Activated CD8-positive, alpha-beta T cell treated with anti-CD3 and anti-CD28 coated beads for 36 hours (primary cell): ENCODE measurements at places on chromosomes 5 and 9.

DNA sequence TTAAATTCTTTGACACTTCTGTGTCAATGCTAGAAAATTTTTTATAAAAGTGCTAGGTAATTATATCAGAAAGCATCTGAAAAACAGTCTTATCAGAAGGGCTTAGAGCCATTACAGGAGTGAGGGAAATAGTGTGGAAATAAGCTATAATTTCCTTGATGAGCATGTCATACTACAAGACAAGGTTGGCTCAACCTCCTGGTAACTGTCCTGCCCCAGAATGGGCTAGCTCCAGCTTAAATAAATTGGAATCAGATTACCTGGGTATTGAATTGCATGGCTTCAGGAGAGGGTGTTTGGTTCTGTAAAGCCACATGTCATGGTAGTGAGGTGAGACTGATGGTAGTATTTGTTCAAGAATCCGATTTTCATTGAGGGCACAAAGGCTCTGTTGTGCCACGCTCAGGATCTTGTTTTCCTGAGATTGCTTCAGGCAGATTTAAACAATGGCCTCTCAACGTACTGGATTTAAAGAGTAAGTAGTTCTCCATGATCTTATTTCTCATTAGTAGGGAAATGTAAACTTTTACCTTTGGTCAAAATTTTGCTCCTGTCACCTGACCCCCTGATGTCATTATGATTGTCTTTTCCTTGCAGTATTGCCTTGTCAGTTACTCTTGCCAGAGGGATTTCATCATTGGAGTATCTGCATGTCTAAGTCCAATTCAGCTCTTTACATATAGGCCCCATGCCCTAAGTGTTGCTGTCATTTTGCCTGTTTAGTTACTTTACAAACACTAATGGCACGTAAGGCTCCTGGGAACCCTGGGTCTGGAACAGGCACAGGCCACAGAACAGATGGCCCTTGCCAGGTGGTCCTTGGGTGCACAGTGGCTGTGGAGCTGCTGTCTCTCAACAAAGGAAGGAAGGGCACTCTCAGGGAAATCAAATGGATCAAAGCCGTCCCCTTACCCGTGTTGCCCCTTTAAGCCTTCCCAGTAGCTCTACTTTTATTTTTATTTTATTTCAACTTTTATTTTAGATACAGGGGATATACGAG lies 21.3 kb downstream of the TRIO start:
- H3K4me1 ChIP-seq = no peaks in the 10 kb centered on the region
- H3K4me3 ChIP-seq = no peak overlapping the region
- no peaks in the 10 kb centered on the region for H3K36me3 ChIP-seq
- DNase-seq = no peak
- no peaks in the 10 kb centered on the region for H3K27me3 ChIP-seq
- no peak overlapping the region for H3K27ac ChIP-seq

- peaks cover 30% of the 10 kb centered on the region for H3K4me1 ChIP-seq
- H3K27ac ChIP-seq = no peak overlapping the region
- no peak overlapping the region for H3K4me3 ChIP-seq
- H3K36me3 ChIP-seq = peaks cover 49% of the 10 kb centered on the region
- H3K27me3 ChIP-seq = no peaks in the 10 kb centered on the region
- DNase-seq = no peak
These were observed 8.0 kb downstream of the KIAA1191 start for GRCh38 chr5:176353533-176353932.

- no peak overlapping the region for H3K27ac ChIP-seq
- H3K4me3 ChIP-seq = no peak overlapping the region
- no peak for DNase-seq
- no peaks in the 10 kb centered on the region for H3K36me3 ChIP-seq
- H3K4me1 ChIP-seq = no peaks in the 10 kb centered on the region
These were observed 76.5 kb downstream of the COL5A1 start for GRCh38 chr9:134717924-134718645.

DNA sequence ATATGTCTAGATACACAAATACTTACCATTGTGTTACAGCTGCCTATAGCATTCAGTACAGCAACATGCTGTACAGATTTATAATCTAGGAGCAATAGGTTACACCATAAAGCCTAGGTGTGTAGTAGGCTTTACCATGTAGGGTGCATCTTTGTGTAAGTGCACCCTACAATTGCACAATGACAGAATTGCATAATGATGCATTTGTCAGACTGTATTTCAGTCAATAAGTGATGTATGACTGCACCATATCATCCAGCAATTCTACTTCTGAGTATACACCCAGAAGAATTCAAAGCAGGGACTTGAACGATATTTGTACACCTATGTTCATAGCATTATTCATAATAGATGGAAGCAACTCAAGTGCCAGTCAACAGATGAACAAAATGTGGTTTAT lies 100.4 kb upstream of the SLC44A1 start:
- no peak overlapping the region for H3K27ac ChIP-seq
- peaks cover 7% of the 10 kb centered on the region for H3K4me1 ChIP-seq
- H3K4me3 ChIP-seq = no peak overlapping the region
- H3K36me3 ChIP-seq = no peaks in the 10 kb centered on the region

DNA sequence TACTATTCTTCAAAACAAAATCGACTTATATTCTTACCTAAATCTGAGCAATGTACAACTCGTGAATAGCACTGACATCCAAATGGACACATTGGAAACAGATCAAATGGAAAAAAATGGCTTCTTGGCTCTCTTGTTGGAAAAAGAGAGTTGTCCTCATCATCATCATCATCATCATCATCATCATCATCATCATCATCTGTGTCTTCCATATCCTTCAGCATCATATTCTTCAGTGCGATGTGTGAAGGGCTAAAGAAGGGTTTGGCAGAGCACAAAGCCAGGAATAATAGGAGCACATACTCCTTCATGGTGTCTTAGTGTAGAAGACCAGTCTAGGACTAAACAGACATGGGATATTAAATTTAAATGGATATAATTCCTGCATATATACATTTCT lies 7.7 kb downstream of the ASPN start:
- no peaks in the 10 kb centered on the region for H3K27me3 ChIP-seq
- H3K4me3 ChIP-seq = no peak overlapping the region
- no peak for DNase-seq
- no peak overlapping the region for H3K27ac ChIP-seq
- H3K4me1 ChIP-seq = no peaks in the 10 kb centered on the region

GRCh38 chr5:74685979-74686631 lies 1.1 kb downstream of the HEXB start:
- H3K27me3 ChIP-seq = no peaks in the 10 kb centered on the region
- peak overlapping the region; percentile 74 for H3K27ac ChIP-seq
- H3K4me3 ChIP-seq = peak overlapping the region; percentile 74
- H3K36me3 ChIP-seq = peaks cover 7% of the 10 kb centered on the region

DNA sequence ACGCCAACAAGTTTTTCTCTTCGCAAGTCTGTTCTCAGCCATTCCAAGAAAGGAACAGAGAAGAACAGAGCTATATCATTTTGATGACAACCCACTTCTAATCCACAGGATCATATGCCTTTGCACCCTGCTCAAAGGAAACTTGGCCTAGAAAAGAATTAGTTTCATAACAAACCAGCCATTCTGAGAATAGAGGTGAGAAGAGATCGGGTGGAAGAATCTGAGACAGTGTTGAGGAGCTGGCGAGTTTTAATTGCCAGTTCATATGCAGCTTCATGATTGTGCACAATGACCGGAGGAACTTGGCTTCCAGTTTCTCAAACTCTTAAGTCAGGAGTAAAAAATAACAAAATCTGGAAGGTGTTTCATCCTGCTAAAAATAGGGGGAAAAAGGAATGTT lies 380.0 kb downstream of the NR2F1-AS1 start:
- no peak overlapping the region for H3K27ac ChIP-seq
- no peak for DNase-seq
- no peaks in the 10 kb centered on the region for H3K27me3 ChIP-seq
- no peaks in the 10 kb centered on the region for H3K4me1 ChIP-seq

GRCh38 chr9:113409883-113410206 lies 630 bp downstream of the POLE3 start:
- peak overlapping the region; percentile 99 for H3K27ac ChIP-seq
- H3K27me3 ChIP-seq = no peaks in the 10 kb centered on the region
- H3K4me1 ChIP-seq = peaks cover 32% of the 10 kb centered on the region
- H3K36me3 ChIP-seq = peaks cover 32% of the 10 kb centered on the region
- peak overlapping the region; percentile 86 for H3K4me3 ChIP-seq

GRCh38 chr5:4480528-4481349 lies 659.4 kb upstream of the ADAMTS16 start:
- no peaks in the 10 kb centered on the region for H3K4me1 ChIP-seq
- H3K4me3 ChIP-seq = no peak overlapping the region
- DNase-seq = no peak

- no peak for DNase-seq
- no peak overlapping the region for H3K27ac ChIP-seq
- H3K4me1 ChIP-seq = peaks cover 47% of the 10 kb centered on the region
- H3K36me3 ChIP-seq = peaks cover 21% of the 10 kb centered on the region
- no peaks in the 10 kb centered on the region for H3K27me3 ChIP-seq
These were observed 146.5 kb downstream of the SMARCA2 start for GRCh38 chr9:2161661-2162060.

GRCh38 chr9:5025416-5025815 lies 40.3 kb downstream of the JAK2 start:
- DNase-seq = no peak
- H3K27ac ChIP-seq = no peak overlapping the region
- peaks cover 67% of the 10 kb centered on the region for H3K36me3 ChIP-seq
- no peak overlapping the region for H3K4me3 ChIP-seq
- no peaks in the 10 kb centered on the region for H3K27me3 ChIP-seq
- H3K4me1 ChIP-seq = peaks cover 8% of the 10 kb centered on the region

DNA sequence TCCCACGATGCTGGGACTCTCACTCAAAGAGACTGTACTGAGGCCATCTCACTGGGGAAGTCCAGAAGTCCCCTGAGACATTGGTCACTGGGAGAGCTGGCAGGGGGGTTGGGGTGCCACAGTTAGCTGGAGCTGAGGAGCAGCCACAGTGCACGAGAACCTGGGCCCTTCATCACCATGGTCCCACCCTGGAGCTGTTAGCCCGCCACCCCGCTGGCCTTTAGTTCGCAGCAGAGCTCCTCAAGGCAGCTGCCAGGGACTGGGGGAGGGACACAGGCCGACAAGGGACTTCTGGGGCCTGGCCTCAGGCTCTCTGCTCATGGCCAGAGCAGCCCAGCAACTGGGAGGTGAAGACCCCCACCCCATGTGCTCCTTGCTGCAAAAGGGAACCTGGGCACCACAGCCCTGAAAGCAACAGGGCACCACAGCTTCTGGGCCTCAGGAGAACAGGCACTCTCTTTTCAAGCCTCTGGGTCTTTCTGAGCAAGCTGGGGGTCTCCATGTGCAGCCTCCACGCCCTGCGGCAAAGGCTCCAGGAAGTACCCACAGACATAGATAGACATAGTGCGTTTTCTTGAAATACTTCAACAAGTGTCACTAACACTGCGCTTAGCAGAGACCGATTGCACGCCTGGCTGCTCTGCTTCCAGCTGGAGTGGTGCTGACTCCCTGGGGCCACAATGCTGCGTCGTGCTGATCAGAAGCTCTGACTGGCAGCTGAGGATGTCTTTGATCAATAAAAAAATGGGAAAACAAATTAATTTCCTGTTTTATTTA lies 46.0 kb downstream of the VAV2 start:
- H3K27me3 ChIP-seq = no peaks in the 10 kb centered on the region
- H3K4me1 ChIP-seq = peaks cover 2% of the 10 kb centered on the region
- H3K36me3 ChIP-seq = no peaks in the 10 kb centered on the region
- DNase-seq = no peak

GRCh38 chr9:37364751-37365360 lies 57.6 kb upstream of the GRHPR start:
- H3K4me1 ChIP-seq = no peaks in the 10 kb centered on the region
- no peaks in the 10 kb centered on the region for H3K27me3 ChIP-seq
- peaks cover 6% of the 10 kb centered on the region for H3K36me3 ChIP-seq
- H3K27ac ChIP-seq = no peak overlapping the region
- no peak overlapping the region for H3K4me3 ChIP-seq

DNA sequence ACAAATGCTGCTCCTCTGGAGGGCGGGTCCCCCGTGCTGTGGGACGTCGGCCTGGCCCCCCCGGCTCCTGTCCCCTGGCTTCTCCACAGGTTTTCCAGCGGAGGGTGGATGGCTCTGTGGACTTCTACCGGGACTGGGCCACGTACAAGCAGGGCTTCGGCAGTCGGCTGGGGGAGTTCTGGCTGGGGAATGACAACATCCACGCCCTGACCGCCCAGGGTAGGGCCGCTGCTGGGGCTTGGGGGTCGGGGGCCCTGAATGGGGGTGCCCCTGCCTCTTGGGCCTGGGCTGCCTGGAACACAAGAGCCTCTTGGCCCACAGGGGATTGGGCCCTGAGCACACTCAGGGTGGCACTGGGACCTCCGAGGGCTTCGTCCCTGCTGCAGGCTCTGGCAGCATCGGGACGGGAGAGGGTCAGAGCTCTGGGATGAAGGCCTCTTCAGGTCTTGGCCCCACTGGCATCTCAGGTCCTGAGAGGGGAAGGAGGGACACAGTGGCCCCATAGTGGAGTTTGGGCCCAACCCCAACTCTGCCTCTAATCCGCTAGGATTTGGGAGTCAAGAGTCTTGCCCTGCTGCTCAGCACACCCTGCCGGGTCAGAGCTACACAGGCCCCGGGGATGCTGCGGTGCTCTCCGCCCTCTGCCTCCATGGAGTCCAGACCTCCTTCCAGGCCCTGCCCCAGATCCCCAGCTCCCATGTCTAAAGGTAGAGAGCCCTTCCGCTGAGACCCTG lies 5.2 kb downstream of the FCN2 start:
- H3K27ac ChIP-seq = no peak overlapping the region
- H3K4me1 ChIP-seq = no peaks in the 10 kb centered on the region
- no peaks in the 10 kb centered on the region for H3K36me3 ChIP-seq
- no peak for DNase-seq

DNA sequence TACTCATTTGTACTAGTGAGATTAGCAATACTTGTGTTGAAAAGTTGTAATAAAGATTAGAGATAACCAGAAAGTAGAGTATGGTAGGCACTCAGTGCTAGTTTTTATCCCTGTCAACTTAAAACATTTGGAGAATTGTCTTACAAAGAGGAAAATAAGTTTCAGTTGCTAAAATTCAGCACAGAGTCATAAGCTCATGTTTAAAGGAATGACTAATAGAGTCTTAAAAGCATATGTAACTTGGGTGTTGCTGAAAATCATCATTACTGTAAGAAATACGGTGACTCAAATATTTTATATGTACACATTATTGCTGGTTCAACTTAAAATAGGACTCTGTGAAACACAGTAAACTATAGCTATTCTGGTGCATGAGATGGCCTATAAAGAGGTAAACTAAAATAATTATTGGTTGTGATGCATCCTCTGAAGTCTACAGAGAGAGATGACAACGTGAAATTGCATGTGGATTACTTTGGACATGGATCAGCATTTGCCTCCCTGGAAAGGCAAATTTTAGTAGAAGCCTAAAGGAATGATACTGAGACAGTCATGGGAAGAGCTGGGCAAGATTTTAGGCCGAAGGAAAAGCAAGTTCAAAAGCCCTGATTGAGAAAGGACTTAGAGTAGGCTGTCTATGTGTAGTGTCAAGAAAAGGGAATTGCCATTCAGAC lies 34.6 kb downstream of the SGCD start:
- no peaks in the 10 kb centered on the region for H3K36me3 ChIP-seq
- no peak overlapping the region for H3K27ac ChIP-seq
- H3K4me3 ChIP-seq = no peak overlapping the region
- no peak for DNase-seq

- H3K36me3 ChIP-seq = peaks cover 1% of the 10 kb centered on the region
- H3K4me3 ChIP-seq = no peak overlapping the region
- no peaks in the 10 kb centered on the region for H3K27me3 ChIP-seq
- DNase-seq = no peak
These were observed 42.8 kb downstream of the RAPGEF1 start for GRCh38 chr9:131697097-131697496.

- no peaks in the 10 kb centered on the region for H3K36me3 ChIP-seq
- H3K27ac ChIP-seq = no peak overlapping the region
- H3K4me1 ChIP-seq = no peaks in the 10 kb centered on the region
- no peak overlapping the region for H3K4me3 ChIP-seq
These were observed 48.2 kb downstream of the OTP start for GRCh38 chr5:77590347-77590746.

GRCh38 chr5:140633021-140633471 lies at the start of gene CD14:
TSS of gene CD14 (minus strand) at chr5:140633175. CDS start at chr5:140633071, 104 bp downstream.
- H3K27me3 ChIP-seq = peaks cover 16% of the 10 kb centered on the region
- peak within 1 kb of the TSS; percentile 71 for H3K27ac ChIP-seq
- H3K4me3 ChIP-seq = peak within 1 kb of the TSS; percentile 74
- peaks cover 1% of the 10 kb centered on the region for H3K36me3 ChIP-seq
- DNase-seq = no peak
